CD4-positive, alpha-beta T cell treated with Interferon alpha-2 for 1 hour (primary cell): ENCODE measurements at places on chromosomes 6 and 20.

DNA sequence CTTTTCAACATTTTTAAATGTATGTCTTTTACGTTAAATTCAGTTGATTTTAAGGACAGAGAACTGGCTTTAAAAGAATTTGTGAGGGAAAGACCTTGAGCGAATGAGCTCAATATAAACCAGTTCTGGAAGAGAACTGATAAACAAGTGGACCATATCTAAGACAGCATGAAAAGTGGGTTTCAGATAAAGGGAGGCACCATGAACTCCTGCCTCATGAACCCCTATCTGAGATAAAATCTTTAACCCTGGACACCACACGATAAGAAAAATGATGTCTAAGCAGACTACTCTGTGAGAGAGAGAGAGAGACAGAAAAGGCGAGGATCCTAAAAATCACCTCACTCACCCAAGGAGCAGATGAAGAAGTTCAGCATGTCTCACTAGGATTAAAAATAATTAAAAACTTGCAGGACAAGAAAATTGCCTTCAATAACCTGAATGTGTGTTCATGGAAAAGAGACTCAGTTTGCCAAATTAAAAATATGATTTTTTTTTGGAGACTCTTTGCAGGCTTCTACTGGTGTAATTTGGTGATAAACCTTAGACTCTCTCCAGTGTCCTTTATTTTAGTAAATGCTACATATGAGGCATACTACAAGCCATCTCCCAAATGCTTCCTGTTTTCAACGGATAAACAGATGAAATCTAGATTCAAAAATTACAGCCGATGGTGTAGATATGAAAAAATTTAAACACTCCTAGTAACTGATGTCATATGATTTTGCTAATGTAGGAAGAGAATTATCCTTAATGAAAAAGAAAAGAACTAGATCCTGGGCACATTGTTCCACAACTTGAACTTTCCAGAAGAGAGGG lies 299.5 kb downstream of the ADGB start:
- DNase-seq = no peak

DNA sequence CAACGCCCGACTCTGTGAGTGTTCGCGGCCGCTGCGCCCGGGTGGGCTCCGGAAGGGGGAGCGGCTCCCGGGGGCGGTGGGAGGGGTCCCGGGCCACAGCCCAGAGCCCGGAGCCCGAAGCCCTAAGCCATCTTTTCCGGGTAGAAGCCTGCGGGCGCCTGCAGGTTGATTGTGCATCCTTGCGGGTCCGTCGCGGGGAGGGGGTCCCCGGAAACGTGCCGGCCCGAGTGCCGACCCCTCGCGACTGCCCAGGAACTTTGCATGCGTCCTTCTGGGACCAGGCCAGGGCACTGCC lies 413 bp downstream of the PTPRA start:
- peak; percentile 48 for DNase-seq

DNA sequence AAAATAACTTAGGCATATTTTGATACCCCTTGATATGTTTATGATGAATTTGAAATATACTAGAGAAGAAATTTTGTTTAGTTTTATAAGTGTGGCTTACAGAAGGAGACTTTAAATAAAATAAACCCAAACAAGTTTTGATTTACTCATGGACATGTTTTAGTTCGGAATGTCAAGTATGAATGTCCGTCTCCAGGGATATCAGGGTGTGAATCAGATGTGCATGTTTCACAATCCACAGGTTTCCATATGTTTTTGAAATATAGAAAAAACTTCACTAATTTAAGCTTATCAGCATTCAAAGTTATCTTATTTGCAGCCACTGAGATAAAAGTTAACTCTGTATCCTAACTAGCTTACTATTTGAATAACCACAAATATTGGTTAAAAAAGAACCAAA lies 51.5 kb downstream of the PLCB1 start:
- DNase-seq = no peak

DNA sequence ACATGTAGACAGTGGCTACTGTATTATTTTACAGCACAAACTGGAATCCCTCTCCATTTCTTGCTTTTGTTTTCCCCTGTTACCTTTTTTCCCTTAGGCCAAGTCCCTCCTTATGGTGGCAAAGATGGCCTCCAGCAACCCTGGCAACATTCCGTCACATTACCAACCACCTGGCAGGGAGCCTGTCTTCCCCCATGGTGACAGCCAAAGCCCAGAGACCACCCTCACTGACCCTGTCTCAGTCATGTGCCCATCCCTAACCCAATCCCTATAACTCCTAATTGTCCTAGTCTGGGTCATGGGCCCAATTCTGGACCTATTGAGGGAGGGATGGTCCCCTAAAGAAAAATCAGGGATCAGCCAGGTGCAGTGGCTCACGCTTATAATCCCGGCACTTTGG lies 27.6 kb downstream of the PARD6B start:
- no peak for DNase-seq

- no peak for DNase-seq
Measured at GRCh38 chr6:99873084-99873483, 120.9 kb downstream of the MCHR2 start.

- no peak for DNase-seq
Measured at GRCh38 chr20:44573501-44573869, 8.9 kb upstream of the PKIG start.

DNA sequence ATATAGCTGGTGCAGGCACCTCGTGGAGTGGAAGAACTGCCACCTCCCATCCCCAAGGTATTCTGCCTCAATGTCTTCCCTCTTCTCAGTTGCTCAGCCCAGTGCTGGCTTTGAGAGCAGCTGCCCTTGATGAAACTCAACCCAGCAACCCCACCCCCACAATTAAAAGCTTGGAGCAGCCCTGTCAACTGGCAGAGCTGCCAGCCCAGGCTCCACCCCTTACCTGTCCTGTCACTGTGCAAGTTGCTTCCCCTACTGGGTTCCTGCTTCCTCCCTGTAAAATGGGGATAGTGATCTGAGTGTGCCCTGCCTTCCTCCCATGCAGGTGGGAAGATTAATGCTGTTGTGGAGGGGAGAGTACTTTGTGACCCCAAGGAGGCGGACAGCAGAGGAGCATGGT lies 4.5 kb downstream of the TMEM63B start:
- DNase-seq = no peak

DNA sequence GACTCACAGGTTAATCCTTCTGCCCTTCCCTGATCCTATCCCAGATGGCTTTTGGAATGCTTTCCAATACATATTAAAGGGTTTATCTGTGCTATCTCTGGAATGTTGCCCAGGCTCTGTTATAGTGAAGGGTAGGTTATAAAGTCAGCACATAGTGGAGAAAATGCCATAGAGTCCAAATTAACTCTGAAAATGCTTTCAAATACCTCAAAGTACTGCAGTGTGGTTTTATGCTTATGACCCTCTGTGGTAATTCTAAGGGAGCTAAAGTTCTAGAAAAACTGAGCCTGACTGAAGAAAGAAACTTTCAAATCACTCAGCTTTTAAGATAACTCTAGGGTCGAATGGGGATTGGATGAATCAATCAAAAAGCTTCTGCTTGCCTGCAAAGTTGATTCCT lies 159.8 kb downstream of the PLCB1 start:
- DNase-seq = no peak

DNA sequence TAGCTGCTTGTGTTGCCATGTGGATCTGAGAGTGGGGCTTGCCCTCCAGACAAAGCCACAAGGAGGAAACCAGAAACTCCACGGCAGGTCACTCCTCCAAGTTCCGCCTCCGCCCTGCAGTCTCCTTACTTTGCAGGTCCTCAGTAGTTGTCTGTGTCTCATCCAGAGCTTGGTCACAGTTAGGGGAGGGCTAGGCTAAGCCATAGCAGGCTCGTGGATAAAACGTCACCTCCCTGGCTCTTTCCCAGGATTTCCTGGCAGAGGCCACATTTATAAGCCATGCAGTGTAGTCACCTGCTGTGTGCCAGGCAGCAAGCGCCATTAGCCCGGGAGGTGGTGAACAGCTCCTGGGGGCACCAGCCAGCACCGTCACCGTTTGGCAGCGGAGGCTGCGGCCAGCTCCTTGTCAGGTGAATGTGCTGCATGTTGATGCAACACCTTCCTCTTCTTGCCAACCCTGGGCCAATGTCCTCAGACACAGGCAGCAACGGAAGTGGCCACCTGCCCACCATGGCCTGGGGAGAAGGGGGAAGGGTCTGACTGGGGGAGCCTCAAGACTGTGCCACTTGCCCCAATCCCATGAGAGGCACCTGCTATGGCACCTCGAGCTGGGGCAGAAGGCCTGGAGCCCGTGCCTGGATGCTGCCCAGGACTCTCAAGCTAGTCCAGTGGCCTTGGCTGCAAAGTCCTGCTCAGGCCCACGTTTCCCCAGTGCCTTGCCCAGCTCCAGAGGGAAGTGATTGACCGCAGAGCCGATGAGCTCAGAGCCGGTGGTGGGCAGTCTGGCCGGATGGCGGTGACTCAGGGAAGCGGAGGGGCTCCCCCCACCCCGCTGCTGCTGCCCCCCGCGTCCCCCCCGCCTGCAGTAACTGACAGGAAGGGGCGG lies 39.0 kb upstream of the SLCO4A1 start:
- DNase-seq = peak; percentile 42

GRCh38 chr6:94341173-94341572 lies 921.8 kb upstream of the EPHA7 start:
- DNase-seq = no peak

DNA sequence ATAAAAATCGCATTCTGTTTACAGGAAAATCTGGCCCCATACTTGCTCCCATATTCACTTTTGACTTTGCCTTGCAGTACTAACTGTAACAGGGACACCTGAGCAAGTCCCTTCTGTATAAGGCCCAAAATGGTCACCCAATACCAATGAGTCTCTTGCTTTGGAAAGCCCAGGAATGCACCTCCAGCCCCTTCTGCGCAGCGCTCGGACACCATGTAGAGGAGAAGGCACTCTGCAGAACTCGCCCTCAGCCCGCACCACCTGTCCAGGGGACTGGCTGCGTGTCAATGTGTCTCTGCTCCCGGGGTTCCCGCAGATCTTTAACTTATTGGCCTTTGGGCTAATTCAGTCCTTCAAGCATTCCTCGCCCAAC lies 746 bp upstream of the PRND start:
- no peak for DNase-seq

DNA sequence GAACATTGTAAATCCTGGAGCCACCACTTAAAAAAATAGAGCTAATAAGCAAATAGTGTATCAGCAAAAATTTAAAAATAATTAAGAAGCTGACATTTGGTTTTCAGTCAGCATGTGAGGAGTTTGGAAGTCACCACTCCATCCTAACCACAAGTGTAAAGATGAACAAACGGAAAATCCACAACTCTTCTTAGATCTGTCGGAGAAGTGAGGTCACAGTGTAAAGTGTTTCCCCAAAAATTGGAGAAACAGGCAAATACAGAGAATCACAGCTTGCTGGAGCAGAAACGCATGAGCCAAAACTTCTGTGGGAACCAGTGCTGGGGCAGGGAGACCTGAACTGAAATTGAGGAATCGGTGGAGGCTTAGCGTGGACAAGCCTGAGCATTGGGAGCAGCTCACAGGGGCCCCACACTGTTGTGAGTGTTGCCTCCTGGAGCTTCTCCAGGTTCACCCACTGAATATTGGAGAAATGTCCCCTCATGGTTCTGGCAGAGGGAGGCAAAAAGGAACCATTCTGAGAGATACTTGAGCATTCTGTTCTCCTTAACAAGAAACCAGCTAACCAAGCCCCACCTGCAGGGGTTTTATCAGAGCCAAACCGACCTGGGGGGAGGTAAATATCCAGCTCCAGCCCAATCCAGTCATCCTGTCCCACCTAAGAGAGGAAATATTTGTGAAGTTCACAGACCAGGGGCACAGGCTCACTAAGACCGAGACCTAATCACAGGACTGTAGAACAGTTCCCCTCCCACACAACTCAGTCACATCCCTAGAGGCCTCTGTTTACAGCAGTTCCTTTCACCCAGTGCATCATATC lies 192.0 kb downstream of the ERMARD start:
- no peak for DNase-seq

GRCh38 chr6:166737261-166737660 lies 110.2 kb upstream of the RPS6KA2 start:
- DNase-seq = no peak

DNA sequence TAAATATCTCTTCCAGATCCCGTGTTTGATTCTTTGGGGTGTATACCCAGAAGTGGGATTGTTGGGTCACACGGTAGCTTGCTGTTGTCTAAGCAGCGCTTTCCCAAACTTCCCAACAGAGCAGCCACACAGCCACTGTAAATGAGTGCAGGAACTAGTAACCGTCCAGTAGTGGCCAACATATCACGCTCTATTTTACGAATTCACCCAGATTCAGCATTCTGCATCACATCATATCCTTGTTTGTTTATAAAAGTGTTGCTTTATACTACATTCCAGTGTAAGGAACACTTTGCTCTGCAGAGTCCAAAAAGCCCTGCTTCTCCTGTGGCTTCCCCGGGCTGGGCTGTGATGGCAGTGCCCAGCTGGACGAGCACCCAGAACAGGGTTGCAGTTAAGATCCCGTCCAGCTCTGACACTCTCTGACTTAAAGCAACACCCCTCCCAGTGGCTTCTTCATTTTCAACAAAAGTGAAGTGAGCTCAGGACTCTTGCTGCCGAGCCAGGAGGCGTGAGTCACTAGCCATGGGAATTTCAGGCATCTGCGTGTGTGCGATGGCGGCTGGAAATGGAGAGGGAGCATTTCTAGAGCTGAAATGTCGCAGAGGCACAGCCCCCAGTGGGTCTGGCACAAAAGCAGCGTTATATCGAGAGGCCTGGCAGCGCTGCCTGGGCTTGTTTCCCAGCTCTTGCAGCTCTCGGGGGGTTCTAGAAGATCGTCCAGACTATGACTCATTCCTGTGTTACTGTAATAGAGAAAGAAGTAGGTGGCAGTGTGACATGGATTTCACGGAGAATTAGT lies 216.3 kb upstream of the ECI2 start:
- no peak for DNase-seq

DNA sequence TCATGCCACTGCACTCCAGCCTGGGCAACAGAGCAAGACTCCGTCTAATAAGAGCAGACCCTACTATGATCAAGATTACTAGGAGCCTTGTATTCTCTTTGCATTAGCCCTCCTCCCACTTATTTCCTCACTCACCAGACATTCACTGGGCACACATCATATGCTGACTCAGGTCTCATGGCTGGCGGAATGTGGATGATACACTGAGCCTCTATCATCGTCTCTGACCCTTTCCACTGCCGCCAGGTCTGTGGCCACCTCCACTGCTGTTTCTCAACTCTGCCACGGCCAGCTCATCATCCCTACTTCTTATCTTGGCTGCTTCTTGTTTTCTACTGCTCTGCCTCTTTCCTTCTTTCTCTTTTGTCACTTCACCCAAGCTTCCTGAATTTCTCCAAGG lies 161.0 kb downstream of the BACH2 start:
- no peak for DNase-seq

- DNase-seq = peak; percentile 61
Measured at GRCh38 chr6:149750136-149750609, 632 bp downstream of the PCMT1 start.
